ENCODE measurements at places on chromosomes 5 and 9.

- no peak for DNase-seq
Observed at GRCh38 chr9:12698266-12698665, 5.1 kb downstream of the TYRP1 start.

DNA sequence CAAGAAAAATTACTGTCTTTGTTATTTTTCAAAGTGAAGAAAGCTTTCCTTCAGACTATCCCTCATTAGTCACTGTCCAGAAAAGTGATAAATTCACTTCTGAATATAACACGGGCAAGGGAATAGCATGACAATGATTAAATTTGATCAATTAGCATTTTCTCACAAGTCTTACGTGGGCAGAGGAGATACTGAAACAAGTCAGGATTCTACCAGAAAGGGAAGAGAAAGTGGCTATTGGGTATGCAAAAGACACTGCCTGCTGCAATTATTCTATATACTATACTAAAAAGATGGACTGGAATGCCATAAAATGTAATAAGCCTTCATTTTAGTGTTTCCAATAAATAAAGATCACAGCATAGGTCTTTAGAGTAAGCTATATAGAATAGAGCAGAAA lies 7.4 kb downstream of the COX7C start:
- DNase-seq, result no peak

- DNase-seq, result no peak
Observed at GRCh38 chr5:180117000-180117725, 45.6 kb upstream of the RNF130 start.

GRCh38 chr9:19310246-19310645 lies 69.8 kb downstream of the RPS6 start:
- no peak for DNase-seq

DNA sequence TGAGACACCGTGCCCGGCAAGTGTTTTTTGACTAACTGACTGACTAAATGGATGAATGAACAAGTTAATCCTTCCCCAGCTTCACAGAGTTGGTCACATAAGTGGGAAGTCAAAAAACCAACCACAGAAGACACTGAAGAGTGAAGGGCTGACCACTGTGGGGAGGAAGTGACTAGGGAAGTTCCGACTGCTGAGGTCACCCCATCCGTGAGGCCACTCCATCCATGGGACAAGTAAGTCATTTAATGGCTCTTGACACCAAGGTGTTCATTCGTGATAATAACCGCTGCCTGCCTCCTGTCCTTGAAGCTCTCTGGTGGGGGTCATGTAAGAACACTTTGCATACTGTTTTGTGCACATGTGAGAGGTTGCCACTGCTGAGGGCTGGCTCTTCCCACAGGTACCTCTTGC lies 22.2 kb upstream of the CXCL14 start:
- no peak for DNase-seq

DNA sequence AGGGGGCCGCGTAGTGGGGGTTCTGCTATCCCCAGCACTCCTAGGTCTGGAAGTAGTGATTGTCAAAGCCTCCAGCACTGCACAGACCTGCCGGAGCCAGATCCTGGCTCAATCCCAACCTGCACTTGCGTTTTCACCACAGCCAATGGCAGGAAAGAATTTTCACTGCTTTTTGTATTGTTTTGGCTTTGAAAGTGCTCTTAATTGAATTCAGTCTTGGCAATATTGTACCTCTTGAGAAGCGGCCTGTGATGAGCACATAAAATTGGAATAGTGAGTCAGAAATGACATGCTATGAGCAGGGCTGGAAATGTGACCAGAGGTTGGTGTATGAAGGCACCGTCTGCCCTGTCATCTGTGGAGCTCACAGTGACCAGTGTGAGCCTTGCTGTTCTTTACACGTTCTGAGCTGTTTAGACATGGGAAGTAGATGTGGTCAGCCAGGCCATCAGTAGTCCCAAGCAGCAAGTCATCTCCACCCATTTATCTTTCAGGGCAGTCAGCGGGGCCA lies 41.5 kb downstream of the SECISBP2 start:
- no peak for DNase-seq

DNA sequence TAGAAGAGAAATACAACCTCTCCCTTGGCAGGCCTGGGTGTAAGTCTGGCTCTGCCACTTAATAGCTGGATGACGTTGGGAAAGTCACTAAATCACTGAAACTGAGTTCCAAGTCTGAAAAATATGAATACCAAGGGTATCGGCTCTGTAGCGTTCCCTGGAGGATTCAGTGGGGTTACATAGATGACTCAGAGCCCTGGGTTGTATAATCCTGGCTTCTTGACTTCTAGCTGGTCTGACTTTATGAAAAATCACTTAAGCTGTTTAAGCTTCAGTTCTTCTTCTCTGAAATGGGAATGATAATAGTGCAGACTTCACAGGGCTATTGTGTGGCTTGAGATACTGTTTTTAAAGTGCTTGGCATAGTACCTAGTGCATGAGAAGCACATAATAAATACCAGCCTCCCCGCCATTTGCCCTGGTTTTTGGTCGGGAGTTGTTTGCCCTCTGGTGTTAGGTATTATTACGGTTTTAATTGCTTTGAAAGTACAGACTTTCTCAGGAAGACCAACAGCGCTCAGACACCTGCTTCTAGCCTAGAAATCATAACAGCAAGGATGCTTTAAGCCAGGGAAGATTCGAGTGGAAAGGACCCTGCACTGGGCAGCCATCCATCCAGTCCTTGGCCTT lies 43.0 kb downstream of the CYFIP2 start:
- no peak for DNase-seq

DNA sequence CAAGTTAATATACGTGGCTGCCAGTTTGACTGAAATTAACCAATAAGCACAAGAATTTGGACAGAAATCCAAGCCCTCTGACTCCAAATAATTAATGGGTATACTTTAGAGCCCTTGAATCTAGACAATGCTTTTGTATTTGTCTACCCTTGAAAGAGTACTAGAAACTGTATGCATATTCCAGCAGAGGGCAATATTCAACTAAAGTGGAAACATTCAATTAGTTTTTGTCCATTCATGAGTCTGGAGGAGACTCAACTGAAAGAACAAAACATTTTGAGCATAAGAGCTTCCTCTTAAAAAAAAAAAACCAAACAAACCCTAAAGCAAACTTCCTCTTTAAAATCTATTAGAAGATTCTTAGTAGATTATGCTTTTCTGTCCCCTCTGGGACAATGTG lies 157.8 kb downstream of the ARHGEF28 start:
- DNase-seq, result no peak

DNA sequence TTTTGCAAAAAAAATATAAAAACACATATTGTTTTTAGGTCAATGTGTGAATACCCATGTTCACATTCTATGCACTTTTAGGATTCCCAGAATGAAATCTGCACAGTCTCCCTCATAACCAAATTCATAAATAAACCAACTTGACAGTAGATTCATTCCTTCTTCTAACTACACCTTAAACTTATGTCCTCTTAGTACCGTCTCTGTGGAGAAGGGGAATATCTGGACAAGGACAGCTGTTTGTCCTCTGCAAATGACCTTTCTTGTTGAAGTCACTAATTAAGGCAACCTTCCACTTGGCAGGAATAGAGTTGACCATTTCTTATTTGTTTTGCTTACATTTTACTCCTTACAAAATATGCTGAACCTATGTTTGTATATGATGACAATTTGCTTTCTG lies 71.1 kb downstream of the FBN2 start:
- no peak for DNase-seq

DNA sequence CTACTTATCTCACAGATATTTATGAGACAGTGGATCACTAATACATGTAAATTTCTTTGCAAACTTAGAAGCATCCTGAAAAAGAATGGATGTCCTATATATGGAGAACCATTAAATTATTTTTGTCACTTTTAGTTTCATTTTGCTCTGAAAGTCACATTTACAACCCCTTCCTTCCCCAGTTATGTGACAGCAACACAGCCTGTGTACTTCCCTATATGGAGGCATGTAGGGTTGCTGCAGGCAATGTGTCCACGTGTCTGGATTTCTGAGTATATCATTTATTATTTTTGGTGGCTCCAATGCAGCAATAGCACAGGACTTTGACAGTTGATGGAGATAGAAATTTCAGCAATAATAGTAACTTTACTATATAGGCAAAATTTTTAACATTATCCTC lies 156.4 kb downstream of the ST8SIA4 start:
- DNase-seq, result no peak

- DNase-seq, result no peak
Observed at GRCh38 chr5:15001517-15001916, 129.9 kb upstream of the ANKH start.

DNA sequence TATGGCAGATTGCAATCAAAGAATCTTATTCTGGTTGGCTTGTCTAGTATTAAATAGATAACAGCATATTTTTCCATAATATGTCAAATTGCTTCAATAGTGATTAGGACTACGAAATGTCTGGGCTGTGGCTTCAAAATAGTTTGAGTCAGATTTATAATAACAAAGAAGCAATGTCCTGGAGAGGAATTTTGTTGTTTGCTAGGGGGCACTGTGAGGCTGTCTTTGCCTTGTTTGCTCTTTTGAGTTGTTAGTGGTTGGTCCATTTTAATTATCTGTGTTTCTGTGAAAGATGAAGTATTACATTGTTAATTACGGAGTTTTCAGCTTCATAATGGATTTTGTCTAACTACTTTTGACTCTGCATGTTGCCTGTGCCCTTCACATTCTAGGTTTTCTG lies 713.6 kb downstream of the TLE4 start:
- no peak for DNase-seq

DNA sequence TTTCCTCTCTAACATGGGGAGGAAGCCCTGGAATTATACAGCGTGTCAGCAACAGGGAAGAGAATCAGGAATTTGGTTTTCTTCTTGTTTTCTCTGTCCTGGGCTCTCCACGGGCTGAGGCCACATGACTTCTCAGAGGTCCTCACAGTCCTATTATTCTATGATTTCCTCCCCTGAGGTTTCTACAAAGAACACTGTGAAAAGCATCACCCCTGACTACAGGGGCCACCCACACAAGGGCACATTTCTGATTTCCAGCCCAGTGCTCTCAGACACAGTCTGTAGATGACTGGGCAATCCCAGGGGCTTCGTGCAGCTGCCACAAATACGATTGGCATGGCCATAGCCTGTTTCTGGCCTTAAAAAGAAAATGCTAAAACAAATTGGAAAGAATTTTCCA lies 284.9 kb downstream of the CEMIP2 start:
- DNase-seq, result no peak

DNA sequence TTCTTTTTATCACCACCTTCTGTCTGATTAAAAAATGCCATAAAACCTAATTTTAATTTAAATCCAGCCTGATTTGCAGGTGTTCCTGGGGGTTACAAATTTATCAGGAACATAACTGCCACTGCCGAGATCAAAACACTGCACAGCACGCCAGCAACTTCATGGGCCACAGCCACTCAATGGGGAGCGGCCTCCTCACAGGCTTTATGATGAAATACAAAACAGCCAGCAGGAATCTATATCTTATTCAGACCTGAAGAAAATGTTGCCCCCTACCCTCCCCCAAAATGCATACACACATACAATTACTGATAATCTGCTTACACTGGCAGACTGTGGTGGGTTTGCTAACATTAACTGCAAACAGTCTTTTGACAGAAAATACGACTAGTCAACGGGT lies 151.7 kb upstream of the POU5F2 start:
- DNase-seq, result no peak

GRCh38 chr5:181222630-181223057 lies 437 bp upstream of the TRIM41 start:
- no peak for DNase-seq

DNA sequence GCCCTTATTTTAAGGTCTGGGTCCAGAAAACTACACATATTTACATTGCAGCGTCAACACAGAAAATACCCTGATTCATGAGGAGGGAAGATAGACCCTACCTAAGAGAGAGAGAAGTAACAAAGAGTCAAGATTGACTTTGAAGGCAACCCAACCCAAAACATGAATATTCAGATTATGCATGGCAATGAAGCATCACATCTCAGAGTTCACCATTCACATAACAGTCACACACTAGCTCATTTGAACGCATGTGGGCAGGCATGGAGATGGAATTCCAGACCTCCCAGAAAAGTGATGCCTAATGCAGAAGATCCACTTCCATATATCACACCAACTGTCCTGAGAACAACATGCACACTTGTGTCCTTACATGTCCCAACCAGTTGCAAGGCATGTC lies 190.1 kb upstream of the ITGA1 start:
- DNase-seq, result no peak

- DNase-seq, result no peak
Observed at GRCh38 chr9:107280543-107280942, 2.5 kb upstream of the RAD23B start.

DNA sequence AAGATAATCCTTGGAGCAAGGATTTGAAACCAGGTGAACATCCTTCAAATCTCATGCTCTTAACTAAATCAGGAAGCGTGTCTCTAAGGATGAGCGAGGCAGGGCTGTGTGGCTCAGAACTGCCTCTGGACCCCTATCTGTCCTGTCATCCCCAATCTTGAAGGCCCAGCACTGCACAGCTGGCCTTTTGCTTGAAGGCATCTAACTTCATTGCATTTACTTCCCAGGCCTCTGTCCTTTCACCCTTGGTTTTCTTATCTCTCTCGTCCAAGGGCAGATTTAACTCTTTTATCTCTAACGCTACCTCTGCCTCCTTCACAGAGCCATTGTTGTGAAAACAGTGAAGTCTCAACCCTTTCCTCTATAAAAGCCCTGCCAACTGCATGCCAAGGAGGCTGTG lies 83.8 kb downstream of the UGCG start:
- DNase-seq, result no peak

DNA sequence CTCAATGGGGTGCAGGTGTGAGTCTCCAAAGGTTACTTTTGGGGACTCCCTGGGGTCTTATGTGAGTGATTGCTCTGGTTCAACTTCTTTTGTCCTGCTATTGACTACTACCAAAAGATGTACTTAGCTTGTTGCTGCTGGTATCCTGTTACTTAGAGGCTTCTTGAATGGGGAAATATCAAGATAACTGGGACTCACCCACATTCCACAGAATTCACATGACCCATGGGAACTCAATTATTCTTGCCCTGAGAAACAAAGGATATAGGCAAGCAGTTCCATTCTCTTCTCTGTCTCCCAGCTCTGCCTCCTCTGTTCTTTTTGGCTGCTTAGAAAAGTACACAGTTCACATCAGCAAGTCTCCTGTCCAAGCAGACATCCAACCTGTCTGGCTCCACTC lies 105.9 kb downstream of the UNC13B start:
- DNase-seq, result no peak

- no peak for DNase-seq
Observed at GRCh38 chr9:79759460-79759859, 187.7 kb downstream of the TLE4 start.

DNA sequence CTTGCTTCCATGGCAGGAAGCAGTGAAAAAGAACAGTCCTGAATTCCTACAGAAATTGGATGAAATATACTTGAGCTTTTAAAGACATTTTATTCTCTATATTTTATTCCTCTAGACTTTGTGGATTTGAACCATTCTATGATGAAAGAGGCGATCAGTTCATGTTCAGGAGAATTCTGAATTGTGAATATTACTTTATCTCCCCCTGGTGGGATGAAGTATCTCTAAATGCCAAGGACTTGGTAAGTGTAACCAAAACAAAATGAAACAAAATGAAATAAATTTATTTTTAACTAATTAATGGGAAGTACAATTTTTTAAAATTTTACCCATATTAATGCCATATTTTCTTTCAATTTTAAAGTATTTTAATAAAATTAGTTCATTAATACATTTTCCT lies 34.1 kb downstream of the STARD4 start:
- DNase-seq, result no peak

- DNase-seq, result no peak
Observed at GRCh38 chr5:163248333-163248732, 189.1 kb upstream of the CCNG1 start.

All from stimulated activated CD4-positive, alpha-beta T cell treated with anti-CD3 and anti-CD28 coated beads, Interleukin-1b, Interleukin-23, amount 100 ng/mL, for 1 hour (primary cell).